Suprapubic skin (tissue), 4 donors: ENCODE measurements at places on chromosomes 2 and 18.

DNA sequence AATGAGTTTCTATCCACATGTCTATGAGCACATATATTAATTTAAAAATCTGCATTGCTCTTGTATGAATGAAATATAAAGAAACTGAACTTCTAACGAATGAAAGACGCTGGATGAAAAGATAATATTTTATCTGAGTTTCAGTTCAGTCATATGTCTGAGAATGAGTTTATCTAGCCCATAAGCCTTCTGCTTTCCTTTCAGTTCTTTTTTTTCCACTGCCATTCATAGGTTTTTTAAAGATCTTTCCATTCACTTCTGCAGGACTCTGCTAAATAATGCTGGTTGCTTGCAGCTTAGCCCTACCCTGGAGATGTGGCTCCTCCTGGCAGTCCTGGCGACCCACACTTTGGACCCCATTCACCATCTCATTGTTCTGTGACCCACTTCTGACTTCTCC lies 109.0 kb downstream of the BCL2 start:
- DNase-seq, result no peak

DNA sequence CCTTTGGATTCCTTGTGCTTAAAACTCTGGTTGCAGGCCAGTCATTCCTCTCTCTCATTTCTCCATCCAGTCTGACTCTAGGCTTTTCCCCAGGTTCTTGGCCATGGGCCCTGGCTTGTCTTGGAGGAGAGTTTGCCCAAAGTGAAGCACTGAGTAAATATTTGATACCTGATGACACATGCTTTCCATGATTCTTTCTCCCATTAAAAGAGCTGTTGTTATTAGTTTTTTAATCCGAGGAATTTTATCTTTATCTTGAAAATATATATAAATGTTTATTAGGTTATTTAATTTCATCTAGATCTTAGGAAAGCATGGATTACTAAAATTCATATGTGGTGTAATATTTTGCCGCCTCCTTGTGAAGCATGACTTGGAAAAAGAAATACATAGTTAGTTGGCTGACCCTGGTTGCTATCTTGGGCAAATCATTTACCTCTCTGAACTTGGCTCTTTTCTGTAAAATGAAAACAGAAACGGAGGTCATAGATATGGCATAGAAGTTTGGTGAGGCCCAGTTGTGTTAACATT lies 650.1 kb downstream of the SLC4A3 start:
- no peak for DNase-seq

GRCh38 chr2:8242739-8243138 lies 439.1 kb upstream of the ID2 start:
- no peak for DNase-seq

DNA sequence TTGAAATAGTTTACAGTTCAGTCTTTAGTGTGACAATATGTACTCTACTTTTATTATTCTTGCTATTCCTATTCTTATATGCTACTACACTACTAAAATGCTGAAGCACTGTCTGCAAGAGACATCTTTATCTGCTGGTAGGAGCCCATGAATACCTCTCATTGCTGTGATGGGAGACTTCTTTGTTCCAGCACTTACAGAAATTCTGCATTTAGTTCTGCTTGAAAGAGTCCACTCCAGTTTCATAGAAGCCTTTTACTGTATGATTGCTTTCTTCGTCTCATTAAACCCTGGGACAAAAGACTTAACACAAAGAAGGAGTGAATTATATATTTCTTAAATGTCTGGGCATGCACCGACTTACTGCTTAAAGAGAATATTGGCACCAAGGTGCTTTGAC lies 272.7 kb downstream of the CD226 start:
- DNase-seq, result no peak

DNA sequence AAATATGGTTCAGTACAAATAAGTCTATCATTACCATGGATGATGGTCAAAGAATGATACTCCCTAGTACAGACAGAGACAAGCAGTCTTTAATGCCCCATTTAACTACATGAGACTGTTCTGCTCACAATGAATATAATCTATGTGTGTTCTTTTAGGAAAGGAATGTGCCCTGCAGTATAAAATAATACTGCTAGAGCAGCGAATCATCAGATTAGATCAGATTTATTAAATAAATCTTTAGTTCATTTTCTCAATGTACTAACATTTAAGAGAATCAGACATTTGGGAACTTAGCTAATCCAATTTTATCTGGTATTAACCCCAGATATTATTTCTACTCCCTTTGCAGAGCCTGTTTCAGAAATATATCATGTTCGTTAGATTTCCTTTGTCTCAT lies 272.0 kb upstream of the GCFC2 start:
- no peak for DNase-seq

- DNase-seq, result no peak
These were observed 59.8 kb downstream of the SNTG2 start for GRCh38 chr2:1010415-1010930.

GRCh38 chr2:67516362-67516761 lies 119.2 kb downstream of the ETAA1 start:
- DNase-seq, result no peak

GRCh38 chr2:17573804-17574175 lies 33.3 kb downstream of the VSNL1 start:
- DNase-seq, result no peak

- DNase-seq, result no peak
These were observed 98.3 kb upstream of the ZBTB14 start for GRCh38 chr18:5393779-5394178.

DNA sequence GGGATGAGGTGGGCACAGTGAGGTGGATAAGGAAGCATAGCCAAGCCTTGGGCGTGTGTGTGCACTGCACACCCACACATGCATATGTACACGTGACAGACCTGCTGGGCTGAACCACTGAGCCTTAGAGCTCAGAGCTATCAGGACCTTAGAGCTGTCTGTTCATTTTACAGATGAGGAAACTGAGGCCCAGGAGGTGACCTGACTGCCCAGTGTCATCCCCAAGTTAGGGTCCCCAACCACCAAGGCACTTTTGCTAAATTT lies 8.2 kb upstream of the SNED1 start:
- DNase-seq, result no peak

DNA sequence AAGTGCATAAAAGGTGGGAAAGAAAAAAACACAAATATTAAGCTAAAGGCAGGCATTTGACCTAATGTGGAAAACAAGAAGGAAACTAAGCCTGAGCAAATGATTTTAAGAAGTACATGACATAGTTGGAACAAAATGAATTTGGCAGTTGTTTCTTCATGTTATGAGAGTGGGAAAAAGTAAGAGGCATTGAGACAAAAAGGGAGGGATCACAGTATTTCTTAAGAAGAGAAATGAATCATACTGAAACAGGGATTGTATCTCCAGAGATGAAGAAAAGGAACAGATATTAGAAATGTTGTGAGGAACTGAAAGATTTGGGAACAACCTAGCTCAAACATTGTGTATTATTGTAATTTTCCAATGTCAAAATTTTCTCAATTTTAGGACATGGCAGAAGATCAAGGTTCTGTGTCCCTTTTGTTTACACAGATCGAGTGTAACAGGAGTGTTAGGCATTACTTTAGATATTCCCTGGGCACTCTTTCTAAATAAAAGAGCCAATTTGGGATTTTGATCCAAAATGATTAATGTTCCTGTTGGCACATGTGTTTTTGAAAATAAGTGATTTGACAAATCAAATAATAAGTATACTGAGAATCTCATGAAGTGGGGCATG lies 98.6 kb downstream of the CALCRL start:
- no peak for DNase-seq

GRCh38 chr2:32991091-32991845 lies 44.5 kb downstream of the LTBP1 start:
- DNase-seq, result no peak

DNA sequence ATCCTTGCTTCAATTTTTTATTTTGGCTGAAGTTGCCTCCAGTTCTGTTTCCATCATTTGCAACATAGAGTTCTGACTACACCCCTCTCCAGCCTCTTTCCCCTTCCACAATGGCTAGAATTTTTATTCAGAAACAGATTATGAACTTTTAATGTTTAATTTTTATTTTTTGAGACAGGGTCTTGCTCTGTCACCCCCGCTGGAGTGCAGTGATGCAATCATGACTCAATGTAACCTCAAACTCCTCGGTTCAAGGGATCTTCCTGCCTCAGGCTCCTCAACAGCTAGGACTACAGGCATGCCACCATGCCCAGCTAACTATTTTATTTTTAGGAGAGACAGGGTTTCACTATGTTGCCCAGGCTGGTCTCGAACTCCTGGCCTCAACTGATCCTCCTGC lies 2.8 kb downstream of the NTSR2 start:
- no peak for DNase-seq

DNA sequence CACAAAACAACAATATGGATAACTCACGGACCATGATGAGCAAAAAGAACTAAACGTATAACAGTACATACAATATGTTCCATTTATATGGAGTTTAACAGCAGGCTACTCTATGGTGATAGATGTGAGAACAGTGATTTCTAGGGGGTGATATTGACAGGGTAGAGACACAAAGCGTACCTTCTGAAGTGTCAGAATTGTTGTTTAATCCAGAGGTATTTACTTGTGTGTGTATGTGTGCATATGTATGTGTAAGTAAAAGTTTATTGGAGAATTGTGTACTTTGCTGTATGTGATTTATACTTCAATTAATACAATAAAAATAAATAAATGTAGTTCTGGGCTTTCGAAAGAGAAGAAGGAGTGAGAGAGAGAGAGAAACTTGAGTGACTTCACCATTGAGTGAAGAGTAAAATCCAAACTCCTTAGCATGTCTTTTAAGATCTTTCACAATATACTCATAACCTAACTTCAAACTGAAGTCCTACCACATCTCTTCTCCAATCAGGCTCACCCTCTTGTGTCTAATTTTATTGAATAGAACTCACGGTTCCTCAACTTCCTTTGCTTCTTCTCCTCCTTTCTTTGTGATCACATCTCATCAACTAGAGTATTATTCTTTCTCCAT lies 126.0 kb upstream of the KLF7 start:
- DNase-seq, result no peak

- no peak for DNase-seq
These were observed 2.7 kb downstream of the KATNAL2 start for GRCh38 chr18:46920067-46920466.

DNA sequence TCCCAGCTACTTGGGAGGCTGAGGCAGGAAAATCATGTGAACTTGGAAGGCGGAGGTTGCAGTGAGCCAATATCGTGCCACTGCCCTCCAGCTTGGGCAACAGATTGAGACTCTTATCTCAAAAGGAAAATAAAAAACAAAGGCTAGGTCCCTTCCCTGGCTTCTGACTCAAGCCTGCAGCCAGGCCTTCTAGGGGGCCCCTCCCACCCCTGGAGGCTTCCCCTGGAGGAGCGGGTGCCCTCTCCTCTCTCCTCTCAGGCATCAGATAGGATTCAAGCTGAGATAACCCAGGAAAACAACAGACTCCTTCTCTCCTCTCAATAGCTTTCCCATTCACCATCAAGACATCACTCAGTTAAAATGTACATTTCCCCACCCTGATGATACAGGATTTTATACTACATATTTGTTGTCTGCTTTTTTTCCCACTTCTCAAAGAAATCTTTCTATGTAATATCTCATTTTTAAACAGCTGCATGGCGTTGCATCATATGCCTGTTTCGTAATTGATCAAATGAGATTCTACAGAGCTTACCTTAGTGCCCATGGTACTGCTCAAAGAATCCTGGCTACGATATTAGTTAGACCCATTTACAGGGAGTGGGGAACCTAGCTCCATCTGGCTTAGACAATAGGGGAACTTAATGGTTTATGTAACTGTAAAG lies 20.6 kb upstream of the C2orf72 start:
- DNase-seq, result no peak

DNA sequence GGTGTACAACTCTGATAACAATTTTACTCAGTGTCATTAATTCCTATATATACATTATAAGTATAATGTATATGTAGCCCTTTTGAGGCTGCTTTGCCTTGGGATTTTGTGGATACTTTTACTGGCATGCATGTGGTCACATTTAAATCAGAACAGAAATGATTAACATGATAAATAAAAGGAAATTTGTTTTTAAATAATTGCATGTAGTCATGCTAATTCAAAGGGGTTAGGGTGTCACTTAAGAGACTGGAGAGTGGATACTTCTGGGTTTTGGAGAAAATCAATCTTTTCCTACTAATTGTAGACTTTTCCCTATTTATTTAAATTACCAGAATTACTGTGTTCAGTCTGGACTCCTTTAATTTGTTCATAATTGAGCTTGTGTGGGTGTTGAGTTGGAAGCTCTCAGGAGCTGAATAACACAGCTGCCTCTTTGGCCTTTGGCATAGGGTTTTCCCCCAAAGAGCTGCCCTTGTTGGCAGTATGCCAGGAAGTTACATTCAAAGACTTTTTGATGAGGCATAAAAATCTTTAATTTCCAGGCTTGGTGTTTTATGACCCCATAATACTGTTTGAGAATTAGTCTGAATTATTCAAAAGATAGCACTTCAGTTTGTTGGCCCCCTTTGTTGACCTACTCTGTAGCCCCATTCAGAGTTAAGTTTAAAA lies 484.7 kb upstream of the NRP2 start:
- DNase-seq, result no peak

GRCh38 chr2:169900686-169901085 lies 73.4 kb downstream of the UBR3 start:
- DNase-seq, result no peak

DNA sequence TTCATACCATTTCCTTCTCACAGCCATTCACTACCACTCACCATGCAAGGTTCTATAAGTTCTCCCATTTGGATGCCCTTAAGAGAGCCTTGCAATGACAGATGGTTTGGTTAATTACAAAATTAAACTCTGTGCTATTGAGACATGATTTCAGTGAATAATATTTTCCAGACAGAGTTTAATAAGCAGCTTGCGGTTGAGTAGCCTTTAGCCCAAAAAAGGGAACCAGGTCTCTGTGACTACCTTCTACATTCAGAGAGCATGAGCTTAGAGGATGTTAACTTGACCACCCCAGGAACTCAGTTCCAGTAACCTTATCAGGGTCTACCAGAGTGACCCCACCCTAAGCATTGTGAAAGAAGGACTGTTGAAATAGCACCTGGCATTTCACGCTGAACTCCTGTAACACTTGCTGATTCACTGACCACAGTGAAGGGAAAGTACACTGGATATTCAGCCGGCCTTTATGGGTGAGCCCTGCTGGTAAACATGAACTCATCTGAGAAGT lies 1173.1 kb upstream of the ZEB2 start:
- DNase-seq, result no peak

GRCh38 chr18:53426666-53427184 lies 797.7 kb downstream of the MBD2 start:
- no peak for DNase-seq

DNA sequence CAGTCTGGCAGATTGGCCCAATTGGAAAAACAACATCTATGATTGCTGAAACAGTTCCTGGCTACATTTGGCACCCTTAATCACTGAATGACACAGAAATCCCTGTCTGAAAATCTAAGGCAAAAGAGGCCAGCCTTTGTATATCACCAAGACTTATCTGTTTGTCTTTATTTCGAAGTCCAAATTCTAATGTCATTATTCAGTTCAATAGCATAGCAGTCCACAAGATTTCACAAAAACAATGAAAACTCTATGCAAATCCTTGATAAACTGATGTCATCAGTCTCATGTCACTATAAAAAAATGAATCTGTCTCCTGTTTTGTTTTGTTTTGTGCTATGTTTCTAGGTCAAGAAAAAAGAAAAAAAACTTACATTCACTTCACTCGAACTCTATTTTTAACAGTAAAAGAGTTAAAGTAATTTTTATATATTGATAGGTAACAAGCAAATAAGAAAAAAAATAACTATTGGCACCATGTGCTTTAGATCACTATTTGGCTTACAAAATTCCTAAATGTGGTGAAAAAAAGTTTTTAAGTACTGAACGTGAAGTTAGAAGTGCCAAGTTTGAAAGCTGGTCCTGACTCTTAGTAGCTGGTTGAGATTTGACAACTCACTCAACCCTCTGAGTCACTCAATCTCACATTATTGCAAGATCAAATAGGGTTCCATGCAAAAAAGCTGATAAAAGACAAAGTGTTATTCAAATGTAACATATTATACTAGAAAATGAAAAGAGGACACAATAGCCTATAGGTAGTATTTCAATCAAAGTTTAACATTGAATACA lies 359.3 kb downstream of the IRS1 start:
- no peak for DNase-seq
